Posterior vena cava (tissue), 2 donors: ENCODE measurements at places on chromosomes 16 and 17. TPM values are rescaled to one million over a fixed set of nuclear protein-coding genes. Genes with fewer than 3 reads are reported as not detected.

The HBM gene
- total RNA-seq = 0.90 TPM

DNA sequence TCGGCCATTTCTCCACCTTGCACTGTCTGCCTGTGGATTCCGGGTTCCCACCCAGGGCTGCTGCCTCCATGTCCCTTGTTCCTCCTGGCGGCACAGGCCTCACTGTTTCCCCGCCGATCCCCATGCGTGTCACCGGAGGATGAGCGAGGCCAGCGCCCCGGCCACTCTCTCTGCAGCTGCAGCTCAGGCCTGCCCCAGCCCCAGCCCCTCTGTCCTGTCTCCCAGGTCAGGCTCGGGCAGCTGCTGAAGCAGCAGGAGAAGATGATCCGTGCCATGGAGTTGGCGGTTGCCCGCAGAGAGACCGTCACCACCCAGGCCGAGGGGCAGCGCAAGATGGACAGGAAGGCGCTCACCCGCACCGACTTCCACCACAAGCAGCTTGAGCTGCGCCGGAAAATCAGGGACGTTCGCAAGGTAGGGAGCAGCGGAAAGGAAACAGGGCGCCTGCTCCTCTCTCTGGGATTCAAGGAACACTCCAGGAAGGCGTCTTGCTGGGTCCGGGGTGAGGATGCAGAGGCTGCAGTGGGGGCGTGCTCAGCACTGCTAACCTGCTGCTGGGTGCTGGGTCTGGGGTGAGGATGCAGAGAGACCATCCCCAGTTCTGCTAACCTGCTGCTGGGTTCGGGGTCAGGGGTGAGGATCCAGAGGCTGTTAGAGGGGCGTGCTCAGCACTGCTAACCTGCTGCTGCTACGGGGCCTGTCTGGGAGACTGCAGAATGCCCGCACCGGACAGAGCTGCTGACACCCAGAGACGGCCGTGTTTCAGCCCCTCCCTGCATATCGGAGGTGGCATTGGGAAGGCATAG, 6.1 kb upstream of the GAA start:
- DNase-seq = peak; percentile 80

GRCh38 chr17:51234162-51234561, 25.7 kb downstream of the MBTD1 start:
- DNase-seq = no peak

GRCh38 chr16:73553941-73554660, 506.2 kb upstream of the ZFHX3 start:
- no peak for DNase-seq

DNA sequence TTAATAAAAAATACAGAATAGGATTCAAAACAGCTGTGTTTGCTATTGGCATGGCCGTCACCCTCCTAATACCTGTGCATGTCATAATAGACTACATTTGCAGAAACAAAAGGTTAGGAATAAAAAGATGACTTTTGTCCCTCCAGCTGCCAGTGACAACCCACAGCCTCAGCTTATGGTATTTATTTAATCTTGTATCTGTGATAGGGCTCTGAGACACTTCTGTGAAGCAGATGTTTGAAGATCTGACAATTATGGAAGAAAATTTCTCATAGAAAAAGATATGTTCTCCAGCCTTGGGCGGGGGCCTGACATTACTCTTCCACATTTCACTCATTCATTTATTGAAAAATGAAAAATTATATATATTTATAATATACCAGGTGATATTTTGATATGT, 62.2 kb downstream of the PITPNC1 start:
- no peak for DNase-seq

The SKAP1 gene
- 1.1 TPM for total RNA-seq

- no peak for DNase-seq
Measured at GRCh38 chr16:971981-972315, 1.2 kb upstream of the LMF1 start.

DNA sequence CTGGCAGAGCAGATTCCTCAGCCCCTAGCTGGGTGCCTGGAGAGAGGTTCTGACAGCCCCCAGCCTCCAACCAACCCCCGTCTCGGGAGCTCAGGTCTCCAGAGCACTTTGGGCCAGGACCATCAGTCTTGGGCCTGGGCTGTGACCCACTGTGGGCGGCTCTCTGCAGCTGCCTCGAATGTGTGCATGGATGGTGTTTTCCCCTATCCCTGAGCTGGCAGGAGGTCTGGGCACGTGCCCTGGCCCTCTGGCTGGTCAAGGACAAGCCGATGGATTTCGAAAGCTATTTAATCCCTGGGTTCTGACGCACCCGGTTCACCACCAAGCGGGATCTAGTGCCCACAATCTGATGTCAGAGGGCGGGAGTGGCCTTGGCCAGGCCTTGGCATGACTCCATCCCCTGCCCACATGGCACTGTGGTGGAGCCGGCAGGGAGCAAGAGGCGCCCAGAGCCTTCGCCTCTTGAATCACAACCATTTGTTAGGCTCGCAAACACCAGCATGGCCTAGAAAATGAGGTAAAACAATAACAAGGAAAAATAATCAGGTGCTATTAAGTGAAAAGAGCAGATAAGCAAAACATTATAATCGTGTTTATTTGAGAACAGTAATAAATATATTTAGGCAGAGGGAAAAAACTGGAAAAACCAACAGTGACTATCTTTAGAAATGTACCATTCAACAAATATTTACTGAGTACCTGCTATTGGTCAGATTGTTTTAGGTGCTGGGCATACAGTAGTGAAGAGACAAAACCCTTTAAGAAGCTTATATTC, 69.3 kb upstream of the TOB1 start:
- DNase-seq = no peak

The TBC1D28 gene
- not detected for total RNA-seq

The PDILT gene
- not detected for total RNA-seq

GRCh38 chr16:12207939-12208338, 231.4 kb downstream of the SNX29 start:
- no peak for DNase-seq

- DNase-seq = peak; percentile 87
Measured at GRCh38 chr17:77810536-77810935, 148.0 kb upstream of the TNRC6C start.

- no peak for DNase-seq
Measured at GRCh38 chr17:66386498-66387351, 84.3 kb downstream of the PRKCA start.

The KRTAP9-4 gene
- not detected for total RNA-seq

- no peak for DNase-seq
Measured at GRCh38 chr17:55163408-55163807, 101.4 kb upstream of the HLF start.

GRCh38 chr16:24850289-24850938, 4.7 kb downstream of the SLC5A11 start:
- peak; percentile 12 for DNase-seq

DNA sequence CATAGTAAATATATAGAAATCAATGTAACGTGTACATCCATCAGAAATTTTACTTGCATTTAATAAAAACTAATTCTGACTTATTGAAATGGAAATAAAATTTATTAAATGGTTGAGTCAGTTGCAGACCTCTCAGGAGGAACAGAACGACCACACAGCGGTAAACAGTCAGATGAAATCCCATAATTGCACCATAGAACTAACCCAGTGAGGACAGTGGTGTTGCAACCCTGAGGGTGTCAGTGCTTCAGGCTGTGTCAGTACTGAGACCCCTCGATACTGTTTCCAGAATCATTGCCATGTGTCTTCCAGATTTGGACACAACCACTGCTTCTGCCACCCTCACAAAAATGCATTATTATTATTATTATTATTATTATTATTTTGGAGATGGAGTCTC, 29.0 kb upstream of the SSTR2 start:
- no peak for DNase-seq
